ENCODE measurements at places on chromosomes 11 and 22. TPM values are rescaled to one million over a fixed set of nuclear protein-coding genes. Genes with fewer than 3 reads are reported as not detected.

GRCh38 chr11:128551611-128552335 lies 35.6 kb downstream of the ETS1 start:
- no peak for DNase-seq

DNA sequence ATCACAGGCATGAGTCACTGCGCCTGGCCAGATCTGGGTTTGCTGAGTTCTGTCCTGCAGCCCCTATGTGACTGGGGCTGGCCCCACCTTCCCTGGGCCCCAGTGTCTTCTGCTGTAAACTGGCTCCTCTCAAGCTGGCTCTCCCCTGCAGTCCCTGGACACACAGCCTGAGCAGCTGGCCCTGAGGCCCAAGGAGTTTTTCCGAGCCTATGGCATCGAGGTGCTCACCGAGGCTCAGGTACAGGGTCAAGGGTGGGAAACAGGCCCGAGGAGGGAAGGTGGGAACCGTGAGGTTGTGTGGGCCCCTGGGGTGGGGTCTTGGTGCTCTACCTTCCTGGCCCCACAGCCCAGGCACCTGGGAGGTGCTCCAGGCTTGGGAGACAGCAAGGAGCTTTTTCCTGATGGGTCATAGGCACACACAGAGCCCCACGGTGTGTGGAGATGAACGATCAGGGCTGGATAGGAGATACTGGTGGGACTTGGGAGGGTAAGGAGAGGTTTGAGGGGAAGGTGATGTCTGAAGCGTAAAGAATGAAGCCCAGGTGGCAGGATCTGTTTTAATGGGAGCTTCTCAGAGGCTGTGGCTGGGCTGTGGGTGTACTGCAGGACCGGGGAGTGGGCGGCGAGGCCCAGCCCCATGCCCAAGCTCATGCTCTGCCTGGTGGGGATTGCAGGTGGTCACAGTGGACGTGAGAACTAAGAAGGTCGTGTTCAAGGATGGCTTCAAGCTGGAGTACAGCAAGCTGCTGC lies 6.4 kb upstream of the LZTR1 start:
- no peak for DNase-seq

The HPX gene
- 2.0 TPM for total RNA-seq

DNA sequence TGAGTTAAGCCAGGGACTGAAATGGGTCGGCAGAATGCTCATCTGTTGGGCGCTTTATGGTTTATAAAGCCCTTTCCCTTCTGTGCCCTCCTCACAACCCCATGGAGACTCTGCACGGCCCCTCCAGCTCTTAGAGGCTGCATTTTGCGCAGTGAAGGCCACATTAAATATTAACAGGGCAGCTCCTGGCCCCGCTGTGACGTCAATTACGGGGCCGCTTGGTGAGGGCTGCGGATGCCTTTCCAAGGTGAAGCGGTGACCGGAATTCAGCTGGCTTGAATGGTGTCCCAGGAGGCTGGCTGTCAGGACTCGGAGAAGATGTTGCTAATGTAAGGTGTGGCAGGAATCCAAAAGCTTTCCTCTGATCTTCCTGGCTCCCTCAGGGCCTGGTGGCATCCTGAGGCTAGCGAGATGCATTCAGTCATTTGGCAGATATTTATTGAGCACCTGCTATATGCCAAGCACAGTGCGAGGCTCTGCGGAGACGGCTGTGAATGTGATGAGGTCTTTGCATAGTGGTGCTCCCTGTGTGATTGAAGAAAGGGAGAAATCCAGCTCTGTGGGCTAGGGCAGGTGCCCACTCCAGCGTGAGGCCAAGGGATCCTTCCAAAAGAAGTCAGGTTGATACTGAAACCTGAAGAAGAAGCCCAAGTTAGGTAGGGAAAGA lies 10.4 kb upstream of the YWHAH start:
- no peak for DNase-seq

DNA sequence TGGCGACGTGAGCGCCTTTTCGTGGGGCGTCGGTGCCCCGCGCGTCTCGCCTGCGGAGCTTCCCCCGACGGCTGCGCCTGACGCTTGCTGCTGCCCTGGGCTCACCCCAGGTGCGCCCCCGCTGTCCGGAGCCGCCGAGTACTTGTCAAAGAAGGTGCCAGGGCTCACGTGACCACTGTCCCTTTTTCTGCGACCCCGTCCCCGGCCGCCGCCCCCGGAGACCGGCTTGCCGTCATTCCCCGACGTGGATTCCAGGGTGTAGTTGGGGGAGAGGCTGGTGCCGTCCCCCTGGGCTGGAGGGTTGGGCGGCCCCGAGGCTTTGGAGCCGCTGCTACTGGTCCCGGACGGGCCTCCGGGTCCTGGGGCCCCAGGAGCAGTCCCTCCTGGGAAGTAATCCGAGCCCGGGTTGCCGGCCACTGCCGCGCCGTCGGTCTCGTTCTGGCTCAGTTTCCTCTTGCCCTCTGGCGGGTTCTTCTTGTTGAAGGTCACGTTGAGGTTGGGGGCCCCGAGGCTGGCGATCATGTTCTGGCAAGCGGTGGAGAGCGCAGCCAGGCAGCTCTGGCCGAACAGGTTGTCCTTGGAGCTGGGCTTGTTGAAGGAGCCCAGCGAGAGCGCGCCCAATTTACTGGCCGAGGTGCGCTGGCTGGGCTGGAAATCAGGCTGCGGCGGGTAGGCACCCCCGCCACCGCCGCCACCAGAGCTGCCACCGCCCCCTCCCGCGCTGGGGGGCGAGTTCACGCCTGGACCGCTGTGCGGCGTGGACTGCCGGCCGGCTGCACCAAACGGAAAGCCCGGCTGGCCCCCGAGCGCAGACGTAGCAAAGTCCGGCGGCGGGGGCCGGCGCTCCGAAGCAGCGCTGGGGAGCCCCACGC lies 3.8 kb downstream of the MN1 start:
- DNase-seq, result no peak

The LRRC51 gene
- 10.0 TPM for total RNA-seq

- DNase-seq, result no peak
Measured at GRCh38 chr22:39526736-39527171, 5.8 kb downstream of the RPS19BP1 start.
